ENCODE measurements at places on chromosomes 16 and 17.

DNA sequence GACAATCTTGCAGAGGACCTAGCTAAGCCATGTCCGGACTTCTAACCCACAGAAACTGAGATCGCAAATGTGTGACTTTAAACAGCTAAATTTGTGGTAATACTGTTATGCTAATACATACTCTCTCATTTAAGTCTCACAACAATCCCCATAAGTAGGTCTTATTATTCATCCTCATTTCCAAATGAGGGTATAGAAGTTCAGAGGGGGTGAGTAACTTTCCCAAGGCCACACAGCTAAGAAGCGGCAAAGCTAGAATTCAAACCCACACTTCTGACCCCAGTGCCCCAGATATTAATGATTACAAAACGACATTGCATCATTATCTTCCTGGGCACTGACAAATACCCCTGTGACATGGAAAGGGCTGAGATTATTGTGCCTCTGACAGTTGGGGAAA is 81.4 kb downstream of the CNGB1 start:
- DNase-seq = no peak

GRCh38 chr16:59190731-59191130 is 456.6 kb upstream of the GOT2 start:
- DNase-seq = no peak

DNA sequence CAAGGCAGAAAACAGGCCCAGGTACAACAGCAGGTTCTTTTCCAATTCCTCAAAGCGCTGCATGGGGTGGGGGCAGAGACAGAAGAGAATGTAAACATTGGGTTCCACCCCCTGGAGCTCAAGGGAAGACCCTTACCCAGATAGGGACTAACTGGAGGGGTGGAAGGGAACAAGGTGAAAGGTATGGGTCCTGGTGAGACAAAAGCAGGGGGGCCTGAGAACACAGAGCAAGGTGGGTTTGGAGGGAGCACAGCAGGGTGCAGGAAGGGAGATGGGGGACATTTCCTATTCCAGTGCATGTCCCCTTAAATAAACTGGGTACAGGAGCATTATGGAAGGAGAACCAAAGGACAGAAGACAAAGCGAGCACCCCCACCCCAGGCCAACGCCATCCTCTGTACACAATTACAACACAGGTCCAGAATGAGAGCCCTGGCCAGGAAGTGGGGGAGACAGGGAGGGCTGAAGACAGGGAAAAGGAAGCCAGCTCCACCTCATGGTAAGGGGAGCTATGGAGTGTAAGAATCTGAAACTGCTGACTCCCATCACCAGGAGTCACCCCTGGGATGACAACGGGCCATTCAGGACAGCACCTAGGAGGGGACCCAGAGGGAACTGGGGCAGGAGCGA is 2.1 kb upstream of the CD2BP2 start:
- DNase-seq = no peak

- no peak for DNase-seq
These were observed 433.7 kb downstream of the KIF2B start for GRCh38 chr17:54256401-54256929.

DNA sequence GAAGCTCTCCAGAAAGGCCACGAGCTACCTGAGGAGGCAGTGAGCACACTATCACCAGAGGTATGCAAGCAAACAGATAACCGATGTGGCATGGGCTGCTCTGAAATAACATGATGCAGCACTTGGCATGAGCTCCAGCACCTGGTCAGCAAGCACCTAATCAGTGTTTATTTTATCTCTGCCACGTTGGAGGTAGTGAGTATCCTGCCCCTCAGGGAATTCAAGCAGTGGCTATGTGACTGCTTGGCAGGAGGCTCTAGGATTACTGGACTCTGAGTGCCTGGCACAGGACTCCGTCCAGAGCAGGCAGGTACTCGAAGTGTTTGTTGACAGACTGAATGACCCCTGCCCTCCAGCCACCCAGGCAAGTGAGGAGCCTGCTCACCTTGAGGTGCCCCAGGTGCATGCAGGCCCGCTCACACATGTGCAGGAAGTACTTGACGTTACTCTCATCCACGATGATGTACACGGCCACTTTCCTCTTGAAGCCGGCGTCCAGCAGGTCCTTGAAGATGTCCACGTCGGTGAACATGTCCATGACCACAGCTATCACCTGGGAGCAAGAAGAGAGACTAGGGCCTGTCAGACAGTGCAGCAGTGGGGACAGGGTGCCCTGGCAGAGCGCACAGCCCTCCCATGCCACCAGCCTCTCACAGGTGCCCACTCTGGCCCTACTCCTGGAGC is 16.6 kb downstream of the FAM83G start:
- no peak for DNase-seq

DNA sequence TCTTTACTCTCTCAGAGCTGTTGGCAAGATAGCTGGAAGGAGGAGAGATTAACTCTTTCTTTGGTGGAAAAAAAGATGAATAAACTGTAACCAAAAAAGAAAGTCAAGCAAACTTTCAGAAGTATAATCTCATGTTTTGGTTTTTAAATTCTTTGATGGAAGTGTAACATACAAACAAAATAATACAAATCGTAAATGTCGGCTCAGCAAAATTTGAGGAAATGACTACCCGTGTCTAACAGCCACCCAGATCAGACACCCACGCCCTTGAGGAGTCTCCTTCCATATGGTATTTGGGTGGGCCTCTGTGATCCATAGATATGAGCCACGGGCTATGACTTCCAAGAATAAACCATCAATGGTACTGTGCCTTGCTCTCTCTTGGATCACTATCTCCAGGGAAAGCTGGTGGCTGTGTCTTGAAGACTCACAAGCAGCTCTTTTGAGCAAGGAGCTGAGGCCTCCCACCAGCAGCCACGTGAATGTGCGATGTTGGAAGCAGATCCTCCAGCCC is 9.6 kb upstream of the CD300C start:
- no peak for DNase-seq
